Gastroesophageal sphincter (tissue), 4 donors: ENCODE measurements at places on chromosomes 7 and 10. TPM values are rescaled to one million over a fixed set of nuclear protein-coding genes. Genes with fewer than 3 reads are reported as not detected.

Gene TAC1
- 0.35 TPM for total RNA-seq

Gene SPDYE1
- not detected for total RNA-seq

DNA sequence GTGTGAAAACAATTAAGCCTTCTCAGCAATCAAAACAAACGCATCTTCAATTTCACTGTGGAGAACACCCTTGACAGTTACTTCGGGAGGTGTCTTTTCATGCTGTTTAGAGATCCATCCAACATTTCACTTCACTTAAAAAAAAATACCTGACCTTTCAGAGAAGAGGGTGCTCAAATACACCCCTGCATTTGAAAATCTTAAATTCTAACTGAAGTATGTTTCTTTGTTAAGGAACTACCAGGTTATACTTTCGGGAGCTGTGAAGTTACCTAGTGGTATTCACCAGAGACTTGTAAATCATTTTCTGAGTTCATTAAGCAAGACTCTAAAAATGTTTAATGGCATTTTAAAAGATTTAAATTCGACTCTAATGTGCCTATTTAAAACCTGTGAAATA is 38.8 kb downstream of the CNPY1 start:
- ATAC-seq: no peak

DNA sequence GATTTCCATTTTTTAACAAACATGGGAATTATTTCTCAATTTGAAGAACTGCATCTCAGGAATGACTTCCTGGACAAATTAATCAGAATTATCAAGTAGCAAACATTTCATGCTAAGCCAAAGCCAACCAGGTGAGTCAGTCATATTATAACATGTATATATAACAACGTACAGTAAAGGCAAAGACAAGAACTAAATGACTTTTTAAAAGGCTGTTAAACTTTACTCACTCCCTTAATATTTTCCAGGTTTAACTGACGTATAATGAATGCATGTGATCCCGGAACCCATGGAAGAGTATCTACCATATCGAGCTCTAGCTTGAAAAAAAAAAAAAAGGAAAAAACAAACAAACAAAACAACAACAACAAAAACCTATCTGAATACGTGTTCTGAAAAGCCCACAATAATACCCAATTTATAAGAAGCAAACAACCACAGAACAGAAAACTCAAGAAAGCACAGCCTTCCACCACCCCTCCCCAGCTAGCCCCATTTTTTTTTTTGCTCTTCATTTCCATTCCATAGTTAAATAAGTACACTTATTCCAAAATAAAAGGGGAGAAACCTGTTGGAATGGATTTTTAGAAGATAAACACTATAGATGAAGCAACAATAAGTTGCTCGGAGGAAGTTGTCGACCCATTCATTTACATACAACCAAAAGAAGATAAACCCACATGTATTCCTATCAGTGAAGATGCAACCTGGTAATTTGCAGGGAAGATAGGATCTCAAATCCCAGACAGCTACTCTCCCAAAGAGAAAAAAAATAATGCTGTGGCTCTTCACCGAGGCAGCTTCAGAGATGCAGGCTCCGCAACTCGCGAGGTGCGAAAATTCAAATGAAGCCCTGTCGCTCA is 537 bp downstream of the NAPEPLD start:
- ATAC-seq: no peak

- ATAC-seq: no peak
Observed at GRCh38 chr7:46244757-46245156, 323.7 kb upstream of the IGFBP3 start.
